ENCODE measurements at places on chromosomes 7 and 10.
A peak's percentile ranks its signal among the peaks of the same experiment; 100 is the strongest.

DNA sequence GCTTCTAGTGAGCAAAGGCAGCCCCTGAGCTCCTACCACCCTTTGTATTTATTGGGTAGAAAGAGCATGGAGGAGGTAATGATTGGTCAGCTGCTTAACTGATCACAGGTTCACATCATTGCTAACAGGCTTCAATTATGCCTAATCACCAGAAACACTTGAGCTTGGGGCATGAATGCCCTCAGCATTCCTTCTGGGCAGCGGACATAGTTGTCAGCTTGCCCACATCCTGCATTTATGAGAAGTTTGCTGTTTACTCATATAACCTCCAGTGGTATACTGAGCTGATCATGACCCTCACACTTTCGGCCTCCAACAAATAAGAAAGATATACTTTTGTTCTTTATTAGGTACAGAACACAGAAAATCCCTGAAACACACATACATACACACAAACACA, 140.3 kb upstream of the ODAD2 start:
- DNase-seq, result peak; percentile 99

GRCh38 chr10:77320971-77321471, 316.6 kb downstream of the KCNMA1 start:
- DNase-seq, result peak; percentile 42

DNA sequence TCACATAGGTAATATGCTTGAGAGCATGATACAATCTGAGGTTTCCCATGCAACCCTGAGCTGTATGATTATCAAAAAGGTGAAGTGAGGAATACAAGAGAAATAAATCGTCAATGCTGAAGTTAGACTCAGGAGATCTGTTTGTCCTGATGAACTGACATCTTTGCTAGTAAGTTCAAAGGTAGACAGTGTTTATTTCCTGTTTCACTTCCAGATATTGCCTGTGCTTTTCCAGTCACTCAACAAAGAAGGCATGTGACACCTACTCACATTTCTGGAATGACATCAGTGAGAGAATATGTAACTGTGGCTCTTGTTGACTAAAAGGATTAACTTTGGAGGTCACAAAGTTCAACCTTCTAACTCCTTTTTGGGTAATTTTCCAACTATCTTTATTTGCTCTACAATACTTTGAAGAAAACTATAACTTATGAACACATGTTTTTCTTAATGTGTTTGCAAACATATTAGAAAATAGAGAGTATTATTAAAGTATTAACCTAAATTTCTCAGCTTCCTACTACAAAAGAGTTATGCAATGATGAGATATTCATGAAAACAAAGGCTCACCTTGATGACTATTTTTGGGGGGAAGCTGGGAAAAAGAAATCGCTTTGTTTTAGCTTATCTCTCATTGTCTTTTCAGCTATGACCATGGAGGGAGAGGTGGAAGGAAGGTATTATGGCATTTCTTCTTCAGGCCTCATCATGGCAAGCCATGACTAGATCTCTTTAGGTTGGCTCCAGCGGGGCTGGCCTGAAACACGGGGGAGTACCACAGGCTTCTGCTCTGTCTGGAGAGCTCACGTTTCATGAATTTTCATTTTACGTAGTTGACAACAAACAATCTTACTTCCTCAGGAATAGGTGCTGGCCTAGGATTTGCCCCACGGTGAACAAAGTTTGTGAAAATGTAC, 214.7 kb upstream of the SLC26A5 start:
- DNase-seq, result peak; percentile 89

DNA sequence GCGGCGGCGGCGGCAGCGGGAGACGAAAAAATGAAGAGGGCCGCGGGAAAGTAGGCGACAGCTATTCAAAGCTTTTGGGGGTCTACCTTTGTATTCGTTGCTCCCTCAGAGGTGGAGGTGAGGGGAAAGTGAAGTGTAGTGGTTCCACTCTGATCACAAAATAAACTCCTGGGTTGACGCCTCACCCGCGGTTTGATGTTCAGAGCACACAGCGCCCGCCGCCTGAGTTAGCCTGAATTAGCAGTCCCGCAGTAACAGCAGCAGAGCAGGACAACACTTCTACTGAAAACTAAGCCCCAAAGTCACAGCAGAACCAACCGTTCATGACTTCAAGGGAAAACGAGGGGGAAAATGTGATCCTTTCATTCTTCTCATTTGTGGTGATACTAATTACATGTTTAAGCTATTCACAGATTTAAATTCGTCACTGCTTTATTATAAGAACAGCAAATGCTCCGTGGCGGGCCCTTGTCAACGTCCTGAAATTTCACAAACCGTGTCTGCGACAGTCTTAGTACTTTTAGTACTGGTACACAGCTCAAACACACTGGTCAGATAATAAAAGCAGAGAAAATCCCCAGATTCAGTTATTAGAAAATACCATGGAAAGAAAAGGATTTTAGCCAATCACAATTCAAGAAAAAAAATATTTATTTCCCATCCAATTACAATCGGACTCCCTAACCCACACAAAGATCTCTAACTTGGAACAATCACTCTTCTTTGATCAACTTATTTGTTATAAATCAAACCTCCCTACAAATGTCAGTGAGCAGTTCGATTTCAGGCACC, 563 bp upstream of the JMJD1C start:
- DNase-seq, result peak; percentile 52

GRCh38 chr7:46068159-46068558, 147.1 kb upstream of the IGFBP3 start:
- no peak for DNase-seq

GRCh38 chr7:5572439-5572838, 148.8 kb upstream of the TNRC18 start:
- no peak for DNase-seq

- peak; percentile 94 for DNase-seq
Observed at GRCh38 chr10:77179015-77179695, 458.5 kb downstream of the KCNMA1 start.

- DNase-seq, result peak; percentile 16
Observed at GRCh38 chr7:147509035-147509501, 1081.5 kb upstream of the C7orf33 start.

DNA sequence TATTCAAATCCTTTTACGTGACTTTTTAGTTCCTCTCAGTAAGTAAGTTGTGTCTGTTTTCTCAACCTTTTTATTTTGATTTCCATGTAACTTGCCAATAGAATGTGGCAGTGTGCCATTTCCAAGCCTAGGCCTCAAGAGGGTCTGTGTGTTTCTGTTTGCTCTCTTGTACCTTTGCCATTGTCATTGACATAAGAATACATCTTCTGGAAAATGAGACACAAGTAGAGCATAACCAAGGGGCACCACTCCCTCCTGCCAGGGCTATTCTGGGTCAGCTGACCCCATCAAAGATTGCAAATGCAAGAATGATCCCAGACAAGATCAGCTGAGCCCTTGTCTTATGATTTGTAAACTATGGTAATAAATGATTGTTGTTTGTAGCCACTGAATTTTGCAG, 524.0 kb downstream of the IPMK start:
- no peak for DNase-seq

DNA sequence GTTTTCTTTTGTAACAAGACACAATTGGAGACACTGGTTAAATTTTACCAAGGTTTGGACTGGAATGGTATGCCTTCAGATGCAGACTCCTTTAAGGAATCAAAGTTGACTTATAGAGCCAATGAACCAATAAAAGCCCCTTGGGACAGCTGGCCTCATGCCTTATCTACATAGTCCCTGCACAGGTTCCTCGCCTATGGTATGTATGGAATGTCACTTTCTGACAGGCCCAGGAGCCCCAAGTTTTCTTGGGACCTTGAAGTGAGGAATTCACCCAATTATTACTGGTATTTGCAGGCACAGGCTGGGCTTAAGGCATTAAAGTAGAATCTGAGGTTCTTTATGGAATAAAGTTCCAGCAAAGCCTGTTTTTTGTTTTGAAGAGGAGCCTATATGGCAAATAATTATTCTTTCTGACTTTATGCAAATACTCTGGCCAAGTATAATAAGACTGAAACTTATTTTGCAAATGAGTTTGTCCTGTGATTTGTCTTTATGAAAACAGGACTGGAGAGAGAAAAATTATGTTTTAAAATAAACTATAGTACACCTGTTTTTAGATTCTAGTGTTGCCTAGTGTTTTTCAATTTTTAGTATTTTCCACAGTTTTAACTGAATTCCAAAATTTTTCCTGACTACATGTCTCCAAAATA, 24.1 kb upstream of the DNMBP start:
- DNase-seq, result no peak

GRCh38 chr7:131328377-131329175, 900 bp downstream of the MKLN1 start:
- peak; percentile 17 for DNase-seq

DNA sequence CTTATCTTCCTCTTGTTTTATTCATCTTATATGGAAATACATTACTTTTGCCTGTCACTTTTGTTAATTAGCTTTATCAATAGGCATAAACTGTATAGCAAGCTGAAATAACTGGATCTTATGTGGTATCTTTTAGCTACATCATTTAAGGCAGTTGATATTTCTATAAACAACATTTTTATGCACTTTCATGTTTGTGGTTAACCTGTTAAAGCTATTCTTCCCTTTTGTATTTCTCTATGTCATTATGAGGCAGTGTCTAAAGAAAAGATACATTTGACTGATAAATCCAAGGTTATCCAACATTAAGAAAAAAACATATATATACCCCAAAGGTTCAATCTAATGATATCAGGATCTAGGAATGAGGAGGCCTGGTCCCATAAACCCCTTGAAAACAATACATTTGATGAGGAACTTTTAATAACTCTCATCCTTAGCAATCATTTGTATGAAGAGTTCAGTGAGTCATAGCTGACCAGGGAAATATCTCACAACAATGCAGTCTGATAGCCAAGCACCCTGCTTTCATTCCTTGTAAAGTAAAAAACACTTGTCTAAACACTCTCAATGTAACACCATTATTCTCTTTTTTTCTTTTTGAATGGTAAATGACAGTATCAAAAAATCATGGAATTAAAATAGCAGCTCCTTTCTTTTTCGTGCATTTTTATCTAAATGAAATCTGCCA, 300.9 kb downstream of the NEBL start:
- DNase-seq, result peak; percentile 59

DNA sequence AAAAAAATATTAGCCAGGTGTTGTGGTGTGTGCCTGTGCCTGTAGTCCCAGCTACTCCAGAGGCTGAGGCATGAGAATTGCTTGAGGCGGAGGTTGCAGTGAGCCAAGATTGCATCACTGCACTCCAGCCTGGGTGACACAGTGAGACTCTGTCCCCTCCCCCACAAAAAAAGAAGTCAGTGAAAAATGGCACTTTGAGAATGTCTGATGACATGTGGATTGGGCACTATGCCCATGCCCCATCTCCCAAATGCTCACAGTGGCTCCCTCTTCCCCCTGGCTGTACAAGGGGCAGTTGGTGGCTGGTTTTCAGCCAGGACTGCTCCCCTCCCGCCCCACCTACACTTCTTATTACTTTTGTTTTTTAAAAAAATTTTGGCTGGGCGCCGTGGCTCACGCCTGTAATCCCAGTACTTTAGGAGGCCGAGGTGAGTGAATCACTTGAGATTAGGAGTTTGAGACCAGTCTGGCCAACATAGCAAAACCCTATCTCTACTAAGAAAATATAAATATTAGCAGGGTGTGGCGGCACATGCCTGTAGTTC, 26.1 kb downstream of the IL15RA start:
- peak; percentile 50 for DNase-seq

Data from A172 (cell line).